ENCODE measurements at places on chromosomes 6 and 20. TPM values are rescaled to one million over a fixed set of nuclear protein-coding genes. Genes with fewer than 3 reads are reported as not detected.

The ARFGEF2 gene
- total RNA-seq, result 19.3 TPM

DNA sequence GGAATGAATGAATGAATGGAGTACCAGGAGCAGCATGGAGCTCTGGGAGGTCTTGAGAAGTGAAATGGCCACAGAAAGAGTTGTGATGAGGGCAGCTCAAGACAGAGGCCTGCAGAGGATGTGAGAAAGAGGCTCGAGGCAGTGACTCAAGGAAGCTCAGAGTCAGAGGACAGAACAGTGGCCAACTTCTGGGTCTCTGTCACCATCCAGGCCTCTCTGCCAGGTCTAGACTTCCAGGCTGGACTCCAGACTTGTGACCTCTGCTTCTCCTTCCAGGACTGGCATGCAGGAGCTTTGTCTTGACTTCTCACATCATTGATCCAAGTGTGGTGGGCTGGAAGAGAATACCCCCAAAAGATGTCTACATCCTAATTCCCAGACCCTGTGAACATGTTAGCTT, 119.8 kb downstream of the TOX2 start:
- no peak for DNase-seq
- no peaks in the 10 kb centered on the region for H3K27me3 ChIP-seq
- H3K27ac ChIP-seq, result no peak overlapping the region
- no peaks in the 10 kb centered on the region for H3K36me3 ChIP-seq
- H3K4me1 ChIP-seq, result no peaks in the 10 kb centered on the region
- H3K4me3 ChIP-seq, result no peak overlapping the region

The EZR gene
- 134 TPM for total RNA-seq

DNA sequence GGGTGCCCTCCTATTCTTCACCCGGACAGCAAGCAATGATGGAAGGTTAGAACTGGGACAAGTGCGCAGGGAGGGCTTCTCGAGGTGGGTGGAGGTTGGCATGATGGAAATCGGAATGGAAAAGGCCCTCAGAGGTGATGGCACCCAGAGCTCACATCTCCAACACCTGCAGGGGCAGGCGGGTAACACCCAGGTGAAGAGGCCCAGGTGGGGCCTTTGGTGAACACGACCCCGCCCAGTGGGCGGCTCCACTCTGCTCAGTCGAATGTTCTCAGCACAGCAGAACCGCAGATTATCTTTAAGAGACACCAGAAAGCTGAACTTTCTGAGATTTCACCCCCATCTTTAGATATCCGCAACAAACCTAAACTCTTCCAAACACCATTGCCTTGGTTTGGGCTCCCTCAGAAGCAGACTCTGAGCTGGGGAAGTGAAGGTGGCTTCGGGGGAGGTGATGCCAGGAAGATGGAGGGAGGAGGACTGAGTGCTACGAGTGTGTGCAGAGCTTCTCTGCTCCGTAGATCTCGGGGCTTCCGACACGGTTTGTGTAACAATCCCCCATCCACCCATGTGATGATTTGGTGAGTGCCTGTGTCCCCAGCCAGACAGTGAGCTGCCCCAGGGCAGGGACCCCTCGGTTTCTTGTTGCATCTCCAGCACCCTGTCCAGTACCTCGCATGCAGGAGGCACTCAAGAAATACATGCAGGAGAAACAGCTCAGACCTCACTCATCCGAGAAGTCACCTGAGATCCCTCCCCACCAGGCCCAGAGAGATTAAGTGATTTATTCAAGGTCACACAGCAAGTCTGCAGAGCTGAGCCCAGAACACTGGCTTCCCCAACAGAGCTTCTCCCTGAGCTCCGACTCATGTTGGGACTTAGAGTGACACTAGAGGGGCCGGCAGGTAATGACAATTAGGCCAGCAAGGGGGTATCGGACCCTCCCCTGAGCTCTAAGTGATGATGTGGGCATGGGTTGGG, 45.4 kb downstream of the BPIFB1 start:
- no peaks in the 10 kb centered on the region for H3K27me3 ChIP-seq
- H3K4me3 ChIP-seq, result no peak overlapping the region
- no peak for DNase-seq
- H3K27ac ChIP-seq, result no peak overlapping the region

DNA sequence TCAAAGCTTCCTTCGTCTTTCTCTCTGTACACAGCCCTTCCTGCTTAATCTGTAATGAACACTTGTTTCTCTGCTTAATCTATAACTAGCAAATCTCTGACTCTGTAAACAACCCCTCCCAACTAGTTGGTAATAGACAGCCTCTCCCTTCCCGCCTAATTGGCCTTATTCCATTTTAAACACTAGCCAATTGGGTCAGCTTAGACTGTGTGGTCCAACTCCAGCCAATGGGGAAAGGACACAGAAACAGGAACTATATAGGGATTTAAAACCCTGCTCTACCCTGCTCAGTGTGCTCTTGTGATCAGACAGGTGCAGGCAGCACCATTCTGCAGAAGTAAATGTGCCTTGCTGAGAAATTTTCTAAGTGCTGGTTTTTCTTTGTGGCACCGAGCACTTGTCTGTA, 18.5 kb downstream of the CHD6 start:
- H3K4me1 ChIP-seq, result no peaks in the 10 kb centered on the region
- DNase-seq, result no peak
- no peaks in the 10 kb centered on the region for H3K27me3 ChIP-seq

The GGTLC1 gene
- total RNA-seq, result not detected

The SCRT2 gene
- total RNA-seq, result not detected

DNA sequence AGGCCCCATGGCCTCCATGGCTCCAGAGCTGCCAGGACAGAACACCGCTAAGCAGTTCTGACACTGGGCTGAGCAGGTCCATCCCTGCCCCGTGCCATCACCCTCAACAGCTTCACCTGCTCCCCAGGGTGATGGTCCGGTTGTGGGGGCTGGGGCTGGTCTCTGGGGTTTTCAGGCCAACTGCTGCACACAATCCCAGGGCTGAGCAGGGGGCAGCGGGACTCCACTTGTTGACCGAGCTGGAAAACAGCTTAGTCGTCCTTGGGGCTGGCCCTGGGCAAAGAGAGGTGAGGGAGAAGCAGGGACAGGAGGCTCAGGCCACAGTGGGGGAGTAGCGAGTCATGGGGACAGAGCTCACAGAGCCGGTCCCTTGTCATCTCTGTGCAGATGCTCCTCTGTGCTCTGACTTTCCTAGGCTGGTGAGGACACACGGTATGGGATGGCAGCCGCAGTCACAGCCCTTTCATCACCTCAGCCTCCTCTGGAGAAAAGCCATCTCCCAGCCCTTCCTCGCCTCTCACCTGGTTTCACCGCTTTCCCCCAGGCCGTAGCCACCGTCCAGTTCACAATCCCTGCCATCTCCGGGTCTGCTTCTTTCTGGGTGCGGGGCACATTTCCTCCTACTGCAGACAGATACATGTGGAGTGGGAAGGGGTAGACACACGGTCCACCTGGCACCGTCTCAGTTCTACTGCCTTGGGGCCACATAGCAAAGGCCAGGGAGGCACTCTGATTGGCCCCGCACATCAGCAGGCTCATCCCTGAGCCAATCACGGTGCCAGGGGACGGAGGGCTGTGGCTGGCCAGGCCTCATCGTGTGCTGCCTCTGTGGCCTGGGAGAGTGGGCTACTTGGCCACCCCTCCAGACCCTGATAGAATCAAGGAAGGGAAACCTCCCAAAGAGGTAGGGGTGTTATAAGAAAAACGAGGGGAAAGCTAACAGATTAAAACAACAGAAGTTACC, 19.1 kb downstream of the MDFI start:
- H3K27ac ChIP-seq, result no peak overlapping the region
- DNase-seq, result no peak
- H3K27me3 ChIP-seq, result no peaks in the 10 kb centered on the region
- H3K36me3 ChIP-seq, result no peaks in the 10 kb centered on the region
- H3K4me3 ChIP-seq, result no peak overlapping the region

DNA sequence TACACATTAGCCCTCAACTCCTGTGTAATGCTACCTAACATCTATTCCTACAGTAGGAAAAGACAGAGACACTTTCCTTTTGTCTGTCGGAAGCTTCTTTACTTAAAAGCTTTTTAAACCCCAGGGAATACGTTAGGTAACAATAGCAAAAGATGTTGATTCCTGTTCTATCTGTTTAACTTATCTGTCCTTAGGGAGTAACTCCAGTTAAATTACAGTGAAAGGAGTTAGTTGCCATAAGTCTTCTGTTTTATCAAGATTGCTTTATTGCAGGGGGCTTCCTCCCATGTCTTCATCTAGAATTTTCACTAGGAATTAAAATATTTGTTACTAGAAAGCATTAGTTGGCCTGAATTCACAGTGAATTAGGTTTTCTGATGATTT, 26.2 kb downstream of the TOP1 start:
- H3K36me3 ChIP-seq, result no peaks in the 10 kb centered on the region
- no peaks in the 10 kb centered on the region for H3K27me3 ChIP-seq
- no peak overlapping the region for H3K27ac ChIP-seq
- H3K4me1 ChIP-seq, result peaks cover 20% of the 10 kb centered on the region

Data from ovary (tissue), 10 donors.